Activated CD4-positive, alpha-beta memory T cell treated with anti-CD3 and anti-CD28 coated beads, Interleukin-2, amount 10 ng/mL, durations not matched to agents 7 days and 5 days (primary cell): ENCODE measurements at places on chromosomes 6 and 20. TPM values are rescaled to one million over a fixed set of nuclear protein-coding genes. Genes with fewer than 3 reads are reported as not detected.

DNA sequence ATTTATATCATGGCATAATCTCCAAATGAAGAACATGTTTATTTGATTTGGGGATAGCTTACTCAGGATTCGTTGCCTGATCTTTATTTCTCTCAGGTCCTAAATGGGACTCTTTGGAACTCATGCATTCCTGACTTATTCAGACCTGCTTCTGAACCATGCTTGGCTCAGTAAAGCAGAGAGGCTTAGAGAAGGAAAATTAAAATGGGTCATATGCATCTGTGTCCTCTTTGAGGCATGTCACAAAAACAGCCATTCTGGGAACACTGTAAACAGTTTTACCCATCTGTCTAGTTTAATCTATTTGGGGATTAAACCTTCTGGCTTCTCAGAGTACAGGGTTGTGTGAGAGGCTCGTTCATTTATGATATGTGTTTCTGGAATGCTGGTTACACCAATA is 1017.3 kb downstream of the KIF16B start:
- no peak overlapping the region for H3K4me3 ChIP-seq
- H3K4me1 ChIP-seq = no peaks in the 10 kb centered on the region
- DNase-seq = no peak
- no peak overlapping the region for H3K27ac ChIP-seq

GRCh38 chr20:31551163-31552081 is 37.2 kb downstream of the HM13 start:
- no peak overlapping the region for H3K27ac ChIP-seq
- H3K36me3 ChIP-seq = peaks cover 64% of the 10 kb centered on the region
- no peaks in the 10 kb centered on the region for H3K27me3 ChIP-seq
- DNase-seq = no peak

Gene PCK1
- total RNA-seq = not detected

Gene RHAG
- total RNA-seq = not detected

Gene PTCRA
- not detected for total RNA-seq
